ENCODE measurements at places on chromosomes 6 and 20.

GRCh38 chr20:24828992-24829648 lies 119.9 kb upstream of the CST7 start:
- DNase-seq: no peak

GRCh38 chr20:23536328-23536974 lies 31.8 kb downstream of the CST9L start:
- DNase-seq: no peak

GRCh38 chr6:134464690-134465411 lies 146.9 kb upstream of the SGK1 start:
- no peak for DNase-seq

GRCh38 chr6:65760285-65760684 lies 53.3 kb upstream of the EYS start:
- DNase-seq: no peak

DNA sequence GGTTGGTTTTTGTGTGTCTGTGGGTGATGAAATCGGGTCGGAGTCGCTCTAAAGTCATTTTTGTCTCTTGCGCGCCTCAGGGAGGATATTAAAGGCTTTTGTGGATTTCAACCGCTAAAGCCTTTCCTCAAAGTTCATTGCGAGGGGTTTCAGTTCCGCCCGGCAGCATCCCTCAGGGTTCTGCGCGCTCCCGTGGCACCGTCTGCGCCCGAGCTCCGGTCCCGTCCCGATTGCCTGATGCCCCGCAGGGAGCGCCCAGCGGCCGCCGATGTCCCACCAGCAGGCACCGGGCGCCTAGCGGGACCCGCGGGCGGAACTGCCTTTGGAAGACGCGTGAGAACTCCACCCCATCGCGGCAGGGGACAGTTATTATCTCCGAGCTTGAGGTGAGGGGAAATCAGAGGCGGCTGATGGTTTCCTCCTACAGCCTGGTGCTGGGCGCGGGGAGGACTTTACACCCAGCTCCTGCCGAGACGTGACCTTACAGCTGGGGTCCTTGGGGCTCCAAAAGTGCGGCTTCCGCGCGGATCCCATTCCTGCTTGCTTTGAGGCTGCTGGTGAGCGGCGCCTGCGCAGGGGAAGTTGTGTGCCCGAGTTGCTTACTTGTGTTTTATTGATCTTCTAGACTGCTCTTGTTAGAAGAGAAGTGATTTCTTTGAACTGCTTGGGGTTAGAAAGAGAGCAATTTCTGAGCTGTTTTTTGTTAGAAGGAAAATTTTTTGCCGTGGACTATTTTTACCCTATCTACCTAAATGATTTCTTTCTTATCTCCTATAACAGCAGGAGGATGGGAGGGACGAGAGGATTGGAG lies 27.1 kb downstream of the ULBP1 start:
- no peak for DNase-seq

GRCh38 chr6:159929819-159930218 lies 39.0 kb downstream of the MAS1 start:
- peak; percentile 21 for DNase-seq

DNA sequence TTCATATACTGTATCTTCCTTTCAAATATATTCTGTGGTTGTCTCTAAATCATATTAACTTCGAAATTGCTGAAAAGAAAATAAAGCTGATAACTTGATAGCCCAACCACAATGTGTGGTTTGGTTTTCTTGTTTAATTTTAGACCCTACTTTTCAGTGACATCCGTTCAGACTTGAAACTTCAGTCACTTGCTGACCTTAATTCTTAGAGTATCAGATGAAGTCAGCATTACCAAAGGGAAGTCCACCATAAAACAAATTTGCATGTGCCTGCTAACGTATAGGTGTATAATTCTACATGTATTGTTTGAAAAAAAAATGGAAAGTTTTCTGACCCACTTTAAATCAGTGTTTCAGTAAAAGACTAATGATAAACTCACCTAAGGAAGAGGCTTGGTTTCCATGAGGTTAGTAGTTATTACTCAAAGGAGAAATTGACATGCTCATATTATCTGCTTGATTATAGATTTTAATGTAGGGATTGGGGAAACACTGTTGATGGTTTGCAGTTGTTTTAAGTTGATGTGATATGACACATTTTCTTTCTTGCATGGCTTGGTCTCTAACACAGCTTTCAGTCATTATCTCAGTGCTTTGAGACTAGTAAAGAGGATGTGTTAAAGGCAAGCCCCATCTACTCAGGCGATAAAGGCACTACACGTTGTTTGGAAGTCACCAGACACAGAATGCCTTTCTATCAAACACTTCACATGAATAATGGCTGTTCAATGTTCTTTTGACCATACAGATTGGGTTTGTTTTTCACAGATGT lies 5.2 kb upstream of the IL17A start:
- DNase-seq: no peak

DNA sequence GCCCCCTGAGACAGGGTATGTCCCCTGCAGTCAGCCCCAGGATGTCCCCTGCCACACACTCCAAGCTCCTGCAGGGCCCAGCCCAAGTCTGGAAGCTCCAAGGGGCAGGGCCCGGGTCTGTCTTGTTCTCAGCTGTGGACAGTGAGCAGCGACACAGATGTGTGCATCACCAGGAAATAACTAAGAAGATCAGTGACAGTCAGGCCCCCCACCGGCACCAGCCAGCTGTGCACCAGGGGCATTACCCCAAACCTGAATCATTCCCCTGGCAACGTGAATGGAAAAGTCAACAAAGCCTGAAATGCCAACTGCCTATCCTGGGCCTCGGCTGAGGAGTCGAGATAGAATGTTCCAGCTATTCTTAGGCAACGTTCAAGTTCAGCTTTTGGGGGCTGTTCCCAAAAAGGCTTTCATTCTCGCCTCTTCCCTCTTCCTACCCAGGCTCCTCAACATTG lies 105.0 kb downstream of the PREX1 start:
- DNase-seq: no peak
